ENCODE measurements at places on chromosomes 3 and 15.

GRCh38 chr15:72173864-72174550, 23.6 kb downstream of the GRAMD2A start:
- no peak for DNase-seq

DNA sequence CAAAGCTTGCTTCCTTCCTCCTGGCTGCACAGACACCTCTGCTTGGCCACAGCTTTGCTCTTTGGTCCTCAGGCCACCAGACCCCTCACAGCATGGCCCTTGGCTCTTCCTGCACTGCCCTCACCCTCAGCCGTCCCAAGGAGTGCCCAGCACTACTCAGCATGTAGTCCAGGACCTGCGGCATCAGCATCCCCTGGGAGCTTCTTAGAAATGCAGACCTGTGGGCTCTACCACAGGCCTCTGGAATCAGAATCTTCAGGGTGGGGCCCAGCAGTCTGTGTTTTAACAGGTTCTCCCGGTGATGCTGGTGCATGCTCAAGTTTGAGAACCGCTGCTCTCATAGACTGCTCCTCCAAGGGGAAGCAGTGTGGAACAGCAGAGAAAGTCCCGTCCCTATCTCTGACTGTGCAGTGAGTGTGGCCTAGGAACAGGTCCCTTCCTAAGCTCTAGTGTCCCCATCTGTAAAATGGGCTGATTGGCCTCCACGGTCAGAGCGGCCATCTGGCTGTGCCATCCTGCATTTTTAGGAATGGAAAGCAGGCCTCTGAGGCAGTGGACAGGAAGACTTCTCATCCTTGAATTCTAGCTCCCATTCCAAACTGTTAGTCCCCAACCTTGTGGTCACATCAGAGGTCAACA, 36.6 kb downstream of the GOLGA6A start:
- no peak for DNase-seq

DNA sequence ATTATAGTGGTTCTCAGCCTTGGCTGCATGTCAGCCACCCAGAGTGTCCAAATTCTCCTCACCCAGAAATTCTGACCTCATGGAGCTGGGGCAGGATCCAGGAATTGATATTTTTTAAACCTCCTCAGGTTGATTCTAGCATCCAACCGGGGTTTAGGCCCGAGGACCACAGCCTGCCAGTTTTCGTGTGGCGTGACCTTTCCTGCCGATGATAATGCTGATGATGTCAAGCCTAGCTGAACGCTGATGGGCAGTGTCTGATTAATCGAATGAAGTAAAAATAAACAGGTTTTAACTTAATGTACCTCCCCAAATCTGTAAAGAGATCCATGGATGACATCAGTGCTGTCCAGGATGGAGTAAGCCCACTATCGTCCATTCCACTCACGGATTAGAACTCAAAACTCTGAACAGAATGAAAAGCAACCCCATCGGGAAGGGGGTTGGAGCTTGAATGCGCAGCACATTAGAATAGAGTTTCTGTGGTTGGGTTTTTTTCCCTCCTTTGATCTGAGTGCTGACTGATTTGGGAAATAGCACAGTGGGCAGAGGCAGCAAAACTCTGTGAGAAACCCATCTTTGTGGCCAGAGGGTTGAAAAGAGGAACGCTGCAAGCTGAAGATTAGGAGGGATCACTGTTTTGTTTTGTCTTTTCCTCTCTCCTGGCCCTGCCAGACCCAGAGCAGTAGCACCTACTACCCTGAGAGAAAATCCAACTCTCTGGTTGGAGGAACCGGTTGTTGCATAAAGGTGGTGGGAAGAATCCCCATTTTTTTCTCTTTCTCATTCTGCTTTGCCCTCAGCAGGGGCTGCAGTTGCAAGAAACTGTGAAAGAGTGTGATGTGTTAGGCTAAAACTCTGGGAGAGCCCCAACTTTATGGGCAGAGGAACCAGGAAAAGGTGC, 153.9 kb downstream of the APBA2 start:
- DNase-seq: no peak

DNA sequence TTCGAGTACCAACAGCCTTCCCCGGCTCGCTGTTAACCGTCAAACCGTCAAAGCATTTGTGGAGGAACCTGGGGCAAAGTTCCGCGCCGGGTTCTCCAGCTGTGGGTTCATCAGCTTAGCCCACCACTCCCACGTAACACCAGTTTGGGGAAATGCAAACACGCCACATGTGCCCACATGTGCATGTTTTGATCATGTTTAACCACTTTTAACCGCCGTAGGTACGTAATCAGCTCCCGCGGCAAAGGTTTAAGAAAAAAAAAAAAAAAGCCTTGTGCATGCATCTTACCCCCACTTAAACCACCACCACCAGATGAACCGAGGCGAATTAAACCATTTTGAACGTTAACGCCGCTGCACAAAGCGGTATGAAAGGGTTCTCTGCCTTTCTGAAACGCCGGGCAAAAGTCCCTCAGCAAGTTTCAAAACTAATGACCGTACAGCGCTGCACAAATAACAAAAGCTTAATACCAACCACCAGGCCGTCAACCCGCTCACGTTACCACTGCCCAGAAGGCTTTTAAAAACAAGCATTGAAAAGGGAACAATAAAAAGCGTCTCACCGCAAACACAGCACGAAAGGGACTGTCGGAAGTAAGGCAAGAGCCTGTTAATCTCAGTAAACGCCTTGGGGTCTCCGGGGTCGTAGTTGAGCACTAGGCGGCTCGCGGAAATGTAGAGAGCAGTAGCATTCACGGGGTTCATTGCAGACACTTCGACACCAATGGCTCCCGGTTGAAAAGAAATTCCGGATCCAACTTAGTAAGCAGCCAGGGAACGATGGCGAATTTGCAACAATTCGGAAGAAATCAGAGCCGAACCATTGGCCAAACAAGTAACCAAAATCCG, 1.5 kb downstream of the MSL2 start:
- peak; percentile 59 for DNase-seq

DNA sequence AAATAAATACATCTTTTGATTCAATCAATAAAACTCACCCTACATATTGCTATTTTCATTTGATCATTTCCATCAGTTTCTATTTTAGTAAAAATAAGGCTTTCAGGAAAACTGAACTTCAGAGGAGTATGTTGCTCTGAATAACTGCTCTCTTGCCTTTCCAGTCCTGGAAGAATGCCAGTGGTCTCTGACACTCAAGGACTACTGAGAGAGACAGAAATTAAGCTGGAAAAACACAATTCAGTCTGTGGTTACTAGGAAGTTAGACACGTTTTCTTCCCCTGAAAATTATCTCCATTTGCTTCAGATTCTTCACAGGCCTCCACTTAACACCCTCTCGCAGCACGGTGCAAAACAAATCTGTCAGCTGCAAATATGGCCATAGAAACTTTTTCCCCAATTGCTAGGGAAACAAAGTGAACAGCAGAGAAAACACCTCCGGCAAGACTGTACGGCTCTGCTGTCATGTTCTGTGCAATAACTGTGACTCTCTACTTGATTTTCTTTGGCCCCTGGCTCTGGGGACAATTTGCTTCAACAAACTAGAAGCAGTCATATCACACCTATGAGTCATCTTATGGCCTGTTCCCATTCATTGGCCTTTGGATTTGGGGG, 353.0 kb downstream of the MAGI1 start:
- DNase-seq: no peak

DNA sequence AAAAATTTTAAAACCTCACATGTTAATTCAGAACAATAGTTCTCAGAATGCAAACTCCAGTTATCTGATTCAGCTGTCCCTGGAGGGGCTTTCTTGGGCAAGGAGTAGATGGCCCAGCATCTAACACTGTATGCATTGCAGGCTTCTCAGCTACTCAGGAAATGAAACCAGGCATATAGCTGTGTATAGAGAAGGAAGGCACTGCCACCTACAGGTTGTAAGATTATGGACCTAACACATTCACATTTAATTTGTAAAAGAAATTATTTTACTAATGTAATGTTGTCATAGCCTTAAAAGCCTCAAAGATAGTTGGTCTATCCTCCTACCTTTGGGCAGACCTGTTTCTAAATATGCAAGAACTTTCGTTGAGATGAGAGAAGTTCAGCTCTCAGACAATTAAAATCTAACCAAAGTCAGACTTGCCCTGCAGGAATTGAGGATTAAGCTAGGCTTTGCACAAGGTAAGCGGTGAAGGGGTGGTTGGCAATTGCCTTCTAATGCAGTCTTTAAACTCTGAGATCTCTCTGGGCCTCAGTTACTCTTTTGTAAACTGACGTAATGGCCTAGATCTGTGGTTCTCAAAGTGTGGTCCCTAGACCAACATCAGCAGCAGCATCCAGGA, 132.8 kb upstream of the SLC24A5 start:
- DNase-seq: no peak

DNA sequence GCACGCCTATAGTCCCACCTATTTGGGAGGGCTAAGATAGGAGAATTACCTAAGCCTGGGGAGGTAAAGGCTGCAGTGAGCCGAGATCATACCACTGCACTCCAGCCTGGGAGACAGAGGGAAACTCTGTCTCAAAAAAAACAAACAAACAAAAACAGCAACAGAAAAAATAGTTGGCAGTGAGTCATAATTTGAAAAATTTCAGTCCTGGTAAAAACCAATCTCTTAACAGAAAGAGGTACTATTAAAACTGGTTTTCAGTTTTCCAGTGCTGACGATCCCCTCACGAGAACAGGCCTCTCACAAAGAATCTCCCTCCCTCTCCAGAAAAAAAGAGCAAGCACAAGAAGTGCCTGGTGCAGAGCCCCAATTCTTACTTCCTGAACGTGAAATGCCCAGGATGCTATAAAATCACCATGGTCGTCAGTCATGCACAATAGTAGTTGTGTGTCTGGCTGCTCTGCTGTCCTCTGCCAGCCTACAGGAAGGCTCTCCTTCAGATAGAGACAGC, 22.8 kb upstream of the MAP4 start:
- DNase-seq: no peak
